ENCODE measurements at places on chromosomes 2 and 18. TPM values are rescaled to one million over a fixed set of nuclear protein-coding genes. Genes with fewer than 3 reads are reported as not detected.

DNA sequence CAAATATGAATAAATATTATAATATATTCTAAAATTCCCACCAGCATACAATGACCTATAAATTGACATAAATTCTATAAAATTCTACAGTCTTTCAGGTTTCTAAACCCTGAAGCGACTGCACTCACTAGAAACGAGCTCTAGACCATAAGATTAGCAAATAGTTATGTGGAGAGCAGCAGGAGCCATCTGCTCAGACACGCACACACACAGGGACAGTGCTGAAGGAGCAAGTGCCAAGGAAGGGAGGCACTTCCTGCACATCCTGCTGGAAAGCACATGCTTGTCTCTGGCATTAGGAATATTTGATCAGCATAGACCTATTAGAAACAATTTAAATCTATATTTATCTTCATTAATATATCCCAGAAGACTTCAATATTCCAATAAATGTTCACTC is 713.9 kb upstream of the CDH2 start:
- DNase-seq = no peak

Gene CD302
- total RNA-seq = 6.1 TPM

DNA sequence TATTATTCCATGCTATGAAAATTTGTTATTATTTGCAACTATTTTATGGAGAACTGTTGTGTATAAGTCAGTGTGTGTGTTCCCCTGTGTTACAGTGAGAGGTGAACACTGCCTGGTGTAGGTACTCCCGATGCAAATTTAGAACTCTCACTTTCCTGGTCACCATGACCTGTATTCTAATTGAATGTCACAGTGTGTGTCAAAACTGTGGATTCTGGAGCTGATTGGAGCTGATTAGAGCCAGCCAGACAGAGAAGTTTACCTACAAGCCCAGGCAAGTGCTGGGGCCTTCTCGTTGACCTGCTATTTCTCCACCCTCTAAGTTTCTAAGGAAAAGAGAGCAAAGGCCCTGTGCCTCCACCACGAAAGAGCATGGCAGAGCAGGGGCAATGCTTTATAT is 216.0 kb downstream of the NYAP2 start:
- DNase-seq = no peak

Gene NR4A2
- 2.8 TPM for total RNA-seq

Gene TAF1B
- 19.9 TPM for total RNA-seq

Gene KCNS3
- total RNA-seq = 5.3 TPM

- no peak for DNase-seq
Observed at GRCh38 chr2:1047485-1047884, 96.8 kb downstream of the SNTG2 start.

Gene SCYGR4
- not detected for total RNA-seq

GRCh38 chr2:113098532-113098931 is 28.9 kb upstream of the IL1RN start:
- DNase-seq = no peak

DNA sequence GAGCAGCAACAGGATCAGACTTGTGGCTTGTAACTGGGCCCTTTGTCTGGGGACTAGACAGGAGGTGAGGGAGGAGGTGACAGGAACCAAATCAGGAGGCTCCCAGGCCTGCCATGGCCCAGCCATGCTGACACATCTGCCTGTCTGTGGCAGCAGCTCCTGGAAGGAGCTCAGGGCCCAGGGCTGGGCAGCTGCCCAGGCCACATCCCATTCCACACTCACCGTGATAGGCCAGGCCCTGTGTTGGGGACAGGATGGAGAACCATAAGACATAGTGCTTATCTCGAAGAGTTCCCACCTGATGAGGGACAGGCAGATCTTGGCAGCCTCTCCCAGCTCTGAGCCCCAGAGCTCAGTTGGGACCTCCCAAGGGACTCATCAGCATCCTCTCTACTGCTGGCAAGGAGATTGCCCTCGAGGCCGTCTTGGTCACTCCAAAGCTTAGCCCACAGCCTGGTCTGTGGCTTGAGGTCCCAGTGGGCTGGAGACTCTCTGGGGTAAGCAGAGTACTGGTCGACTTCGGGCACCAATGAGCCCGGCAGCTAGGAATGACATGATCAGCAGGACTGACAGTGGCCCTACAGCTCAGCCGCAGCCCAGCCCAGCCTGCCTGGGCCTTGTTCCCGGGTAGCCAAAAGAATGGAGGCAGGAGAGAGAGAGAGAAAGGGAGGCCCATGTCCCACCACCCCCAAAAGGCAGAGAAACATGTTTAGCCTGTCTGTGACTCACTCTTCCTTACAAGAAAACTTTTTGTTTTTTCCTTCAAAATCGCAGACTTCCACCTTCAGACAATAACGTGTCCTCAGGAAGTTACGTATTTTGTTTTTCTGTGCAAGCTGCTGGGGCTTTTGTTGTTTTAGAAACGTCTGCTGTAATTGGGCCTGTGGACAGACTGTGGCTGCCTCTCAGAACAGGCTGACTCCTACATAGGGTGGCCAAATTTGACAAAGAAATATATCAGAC is 82.1 kb downstream of the HS1BP3 start:
- DNase-seq = no peak

GRCh38 chr2:95262896-95263542 is 11.2 kb upstream of the PROM2 start:
- no peak for DNase-seq

Gene TDRD15
- not detected for total RNA-seq

GRCh38 chr2:217356781-217357180 is 496.9 kb upstream of the TNP1 start:
- DNase-seq = no peak

GRCh38 chr18:21759836-21760235 is 19.2 kb downstream of the MIB1 start:
- DNase-seq = no peak
